PC-3 (cell line): ENCODE measurements at places on chromosomes 12 and 14. TPM values are rescaled to one million over a fixed set of nuclear protein-coding genes. Genes with fewer than 3 reads are reported as not detected.

DNA sequence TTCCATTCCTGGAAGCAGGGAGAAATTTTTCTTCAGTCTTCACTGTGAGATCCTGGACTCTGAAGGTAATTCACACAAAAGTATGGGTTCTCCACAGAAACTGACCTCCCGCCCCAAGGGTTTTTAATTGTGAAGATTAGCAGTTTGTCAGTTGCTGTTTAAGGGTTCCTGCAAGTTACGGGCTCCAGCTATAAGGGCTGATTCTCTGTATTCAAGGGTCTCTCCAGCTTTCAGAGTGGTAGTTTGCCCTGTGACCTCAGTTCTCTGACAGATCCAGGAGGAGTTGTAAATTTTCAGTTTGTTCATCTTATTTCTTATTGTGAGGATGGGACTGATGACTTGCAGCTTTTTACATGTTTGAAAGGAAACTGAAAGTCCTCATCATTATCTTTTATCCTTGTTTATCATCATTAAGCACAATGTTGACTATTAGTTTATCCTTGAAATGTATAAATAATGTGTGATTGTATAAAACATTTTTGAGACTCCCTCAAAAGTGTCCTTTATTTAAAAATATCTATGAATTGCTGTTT is 110.9 kb downstream of the SCAF11 start:
- DNase-seq = no peak

- no peak for DNase-seq
Measured at GRCh38 chr14:102200690-102201352, 61.1 kb downstream of the WDR20 start.

- no peak for DNase-seq
Measured at GRCh38 chr12:5611162-5611561, 179.3 kb downstream of the NTF3 start.

DNA sequence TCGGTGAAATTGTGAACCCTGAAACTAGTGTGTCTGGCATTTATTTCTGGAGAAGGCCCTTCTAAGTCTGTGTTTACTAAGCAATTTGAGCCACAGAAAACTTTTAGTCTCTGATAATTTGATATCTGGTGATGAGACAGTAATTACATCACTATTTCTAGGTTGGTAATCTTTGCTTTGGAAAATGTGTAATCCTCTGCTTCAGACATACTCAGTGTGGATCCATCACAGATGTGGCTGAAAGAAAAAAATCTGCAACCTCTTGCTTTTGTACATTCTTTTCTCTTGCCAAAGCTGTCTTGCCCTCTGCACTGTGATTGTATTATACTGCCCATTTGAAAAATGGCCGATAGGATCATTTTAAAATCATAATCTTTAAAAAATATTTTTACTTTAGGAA is 78.1 kb downstream of the PELI2 start:
- DNase-seq = no peak

DNA sequence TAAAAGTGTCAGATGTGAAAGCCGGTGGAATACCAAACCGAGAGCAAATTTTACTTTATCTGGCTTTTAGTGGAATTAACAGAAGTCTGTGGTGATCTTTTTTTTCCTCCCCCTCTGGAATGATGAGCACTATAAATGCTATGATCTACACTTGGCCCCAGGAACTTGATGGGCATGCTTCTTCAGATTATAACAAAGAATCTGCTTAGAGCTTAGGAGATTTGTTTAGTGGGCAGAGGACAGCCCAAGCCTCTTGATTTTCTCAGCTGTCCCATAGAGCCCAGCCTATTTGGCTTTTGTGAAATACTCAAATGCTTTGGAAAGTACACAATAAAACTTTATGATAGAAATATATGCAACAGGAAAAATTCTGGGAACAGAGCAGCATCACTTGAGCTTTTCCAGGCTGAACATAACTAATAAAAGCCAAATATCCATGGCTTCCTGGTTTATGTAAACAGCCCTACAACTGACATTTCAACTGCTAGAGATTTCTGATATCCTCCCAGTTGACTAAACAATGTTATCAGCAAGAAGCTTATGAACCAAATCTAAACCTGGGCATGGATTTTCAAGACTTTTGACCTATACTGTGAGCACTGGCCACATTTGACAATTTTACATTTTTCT is 149.6 kb downstream of the PLXNC1 start:
- DNase-seq = no peak

DNA sequence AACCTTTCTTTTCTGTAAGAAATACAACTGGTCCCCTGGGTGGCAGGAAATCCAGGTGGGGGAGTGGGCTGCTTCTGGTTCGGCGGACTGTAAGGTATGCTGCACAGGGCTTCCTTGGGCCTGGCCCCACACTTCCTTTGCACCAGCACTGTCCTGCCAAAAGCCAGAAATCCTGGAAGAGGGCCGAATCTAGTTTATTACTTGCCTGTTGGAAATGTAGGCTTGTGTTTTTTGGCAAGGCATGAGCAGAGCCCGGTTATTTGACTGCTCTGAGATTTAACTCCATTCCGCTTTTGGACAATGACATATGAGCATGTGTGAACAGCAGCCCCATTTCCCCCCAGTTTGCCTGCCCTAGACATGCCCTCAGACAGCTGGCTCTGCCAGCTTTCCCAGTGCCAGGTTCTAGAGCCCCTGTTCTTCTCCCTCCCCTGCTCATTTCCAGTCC is 86.6 kb downstream of the BORCS5 start:
- no peak for DNase-seq

DNA sequence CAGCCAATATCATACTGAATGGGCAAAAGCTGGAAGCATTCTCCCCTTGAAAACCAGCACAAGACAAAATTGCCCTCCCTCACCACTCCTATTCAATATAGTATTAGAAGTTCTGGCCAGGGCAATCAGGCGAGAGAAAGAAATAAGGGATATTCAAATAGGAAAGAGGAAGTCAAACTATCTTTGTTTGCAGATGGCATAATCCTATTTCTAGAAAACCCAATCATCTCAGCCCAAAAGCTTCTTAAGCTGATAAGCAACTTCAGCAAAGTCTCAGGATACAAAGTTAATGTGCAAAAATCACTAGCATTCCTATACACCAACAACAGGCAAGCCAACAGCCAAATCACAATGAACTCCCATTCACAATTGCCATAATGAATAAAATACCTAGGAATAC is 21.0 kb upstream of the ANP32D start:
- DNase-seq = no peak

- DNase-seq = peak; percentile 78
Measured at GRCh38 chr14:53055003-53055402, 98.1 kb downstream of the DDHD1 start.

- DNase-seq = no peak
Measured at GRCh38 chr12:100171248-100171647, 28.6 kb upstream of the BLTP3B start.

- DNase-seq = no peak
Measured at GRCh38 chr12:118689793-118690192, 291.5 kb upstream of the SRRM4 start.

GRCh38 chr12:114409852-114410600 is 4.1 kb upstream of the TBX5 start:
- DNase-seq = no peak

DNA sequence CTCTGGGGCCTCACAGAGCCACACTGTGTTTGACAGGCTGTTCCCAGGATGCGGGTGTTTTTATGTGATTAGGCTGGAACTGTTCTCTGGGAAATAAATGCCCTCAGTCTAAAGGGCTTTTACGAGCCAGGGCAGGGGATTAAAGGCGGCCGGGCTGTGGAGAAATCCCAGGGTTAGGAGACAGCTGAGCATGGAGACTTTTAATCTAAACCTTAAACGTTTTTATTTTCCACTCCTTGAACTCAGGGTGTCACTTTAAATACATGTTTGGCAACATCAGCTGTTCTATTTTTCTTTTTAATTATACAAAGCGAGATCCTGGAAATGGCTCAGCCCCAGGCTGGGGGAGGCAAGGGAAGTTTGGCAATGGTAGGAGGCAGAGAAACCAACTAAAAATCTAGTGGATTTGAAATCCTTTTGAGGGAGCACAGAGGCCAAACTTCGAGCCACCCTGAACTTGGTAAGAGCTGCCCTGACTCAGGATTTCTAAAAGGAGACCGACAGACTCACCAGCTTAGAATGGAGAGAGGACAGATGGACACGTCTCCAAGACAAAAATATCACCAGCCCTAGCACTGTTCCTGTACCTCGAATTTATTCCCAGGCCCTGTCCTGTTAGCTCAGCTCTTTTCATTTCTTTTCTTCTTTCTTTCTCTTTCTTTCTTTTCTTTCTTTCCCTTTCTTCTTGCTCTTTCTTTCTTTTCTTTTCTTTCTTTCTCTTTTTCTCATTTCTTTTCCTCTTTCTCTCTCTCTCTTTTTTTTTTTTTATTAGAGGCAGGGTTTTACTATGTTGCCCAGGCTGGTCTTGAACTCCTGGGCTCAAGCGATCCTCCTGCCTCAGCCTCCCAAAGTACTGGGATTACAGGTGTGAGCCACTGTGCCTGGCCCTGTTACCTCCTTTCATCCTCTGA is 15.8 kb upstream of the ORAI1 start:
- no peak for DNase-seq

GRCh38 chr14:52240623-52241022 is 26.9 kb upstream of the PTGDR start:
- peak; percentile 40 for DNase-seq

- DNase-seq = no peak
Measured at GRCh38 chr12:116074686-116075085, 202.8 kb downstream of the MED13L start.

The CRACR2A gene
- not detected in 2 replicates for total RNA-seq

The LRRC10 gene
- not detected in 2 replicates for total RNA-seq

The TDRD9 gene
- total RNA-seq = 0.07 and 0.12 TPM in 2 replicates
